ENCODE measurements at places on chromosomes 7 and 10.

GRCh38 chr7:28708033-28708951 is 249.8 kb downstream of the TRIL start:
- peak; percentile 86 for DNase-seq

DNA sequence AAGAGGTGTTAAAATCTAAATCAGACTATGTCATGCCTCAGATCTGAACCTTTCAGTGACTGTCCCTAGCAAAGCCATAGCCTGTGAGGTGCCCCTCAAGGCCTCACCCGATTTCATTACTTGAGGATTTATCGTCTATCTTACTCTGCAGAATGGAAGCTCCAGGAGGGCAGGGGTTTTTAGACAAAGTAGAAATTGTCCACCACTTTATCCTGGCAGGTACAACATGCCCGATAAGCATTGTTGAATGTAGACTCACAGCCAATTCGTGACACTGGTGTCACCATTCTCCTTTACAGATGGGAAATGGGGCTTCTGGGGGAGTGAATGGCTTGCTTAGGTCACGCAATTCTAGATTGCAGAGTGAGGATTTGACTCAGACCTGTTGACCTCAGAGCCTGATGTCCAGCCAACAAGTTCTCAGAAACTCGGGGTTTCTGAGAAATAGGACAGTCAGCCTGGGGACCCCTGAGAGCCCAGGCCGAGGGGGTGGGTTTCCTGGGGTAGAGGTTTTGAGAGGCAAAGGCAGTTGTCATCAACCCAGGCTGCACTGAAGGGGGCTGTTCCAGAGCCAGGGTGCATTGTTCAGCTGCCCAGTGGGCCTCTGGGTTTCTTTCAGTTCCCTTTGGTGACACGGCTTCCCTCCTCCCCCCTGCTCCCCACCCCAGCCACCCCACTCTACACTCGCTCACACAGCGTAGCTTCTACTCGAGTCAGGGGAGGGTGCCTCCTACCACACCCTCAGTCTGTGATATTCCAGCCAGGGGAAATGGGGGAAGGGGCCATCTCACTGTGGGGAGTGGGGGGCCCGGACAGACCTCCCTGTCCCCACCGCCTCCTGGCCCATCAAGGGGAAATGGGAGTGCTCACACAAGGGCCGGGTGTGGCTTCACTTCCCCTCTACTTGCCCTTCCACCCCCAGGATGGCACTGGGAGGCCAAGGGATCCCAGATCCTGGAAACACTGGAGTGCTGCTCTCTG is 3.1 kb upstream of the IRF5 start:
- DNase-seq, result no peak

- peak; percentile 37 for DNase-seq
Observed at GRCh38 chr7:143490717-143491306, 13.1 kb downstream of the TAS2R41 start.

- no peak for DNase-seq
Observed at GRCh38 chr10:22837351-22837750, 90.5 kb upstream of the ARMC3 start.

DNA sequence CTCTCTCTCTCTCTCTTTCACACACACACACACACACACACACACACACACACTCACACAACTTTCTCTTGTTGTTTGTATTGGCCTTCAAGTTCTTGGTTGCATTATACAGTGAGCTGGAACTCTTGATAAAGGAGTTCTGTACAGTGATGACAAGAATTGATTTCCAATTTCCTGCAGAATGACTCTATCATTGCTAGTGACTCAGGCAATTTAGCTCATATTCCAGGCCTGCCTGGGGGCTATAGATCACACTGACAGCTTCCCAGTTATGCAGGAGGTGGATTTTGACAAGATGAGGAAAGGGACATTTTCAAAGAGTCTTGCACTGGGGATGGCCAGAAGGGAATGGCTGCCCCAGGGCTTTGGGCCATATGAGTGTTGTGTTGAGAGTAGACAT is 508.8 kb downstream of the TYW1 start:
- no peak for DNase-seq

- no peak for DNase-seq
Observed at GRCh38 chr10:120360571-120360970, 96.5 kb upstream of the PLPP4 start.

DNA sequence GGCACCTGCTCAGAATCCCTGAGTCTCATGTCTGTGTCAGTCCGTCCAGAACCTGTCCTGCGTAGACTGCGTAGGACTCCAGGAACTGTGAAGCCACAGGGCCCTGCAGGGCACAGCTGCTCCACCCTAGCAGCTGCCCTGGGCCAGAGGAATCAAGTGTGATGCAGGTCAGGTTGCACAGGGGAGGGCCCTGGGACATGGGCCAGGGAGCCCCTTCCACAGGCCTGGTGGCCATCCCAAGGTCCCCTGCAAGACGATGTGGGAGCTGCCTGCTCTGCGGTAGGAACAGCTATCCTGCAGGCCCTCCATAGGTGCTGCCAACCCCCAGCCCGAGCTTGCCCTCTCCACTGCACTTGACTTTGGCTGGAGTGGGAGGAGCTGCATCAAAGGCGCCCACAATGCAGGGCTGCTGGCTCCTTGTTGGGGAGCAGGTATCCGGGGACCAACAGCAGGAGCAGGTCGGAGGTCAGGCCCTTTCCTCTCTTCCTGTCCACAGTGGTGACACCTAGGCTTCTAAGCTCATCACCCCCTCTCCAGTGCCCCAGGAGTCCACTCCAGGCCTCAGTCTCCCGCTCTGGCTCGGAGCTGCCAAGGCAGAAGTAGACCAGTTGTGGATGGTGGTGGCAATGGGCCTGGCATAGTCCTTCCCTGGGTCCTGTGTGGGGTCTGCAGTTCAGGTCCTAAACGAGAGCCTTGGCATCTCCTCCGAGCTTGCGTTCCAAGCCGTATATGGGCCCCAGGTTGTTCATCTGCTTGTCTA is 149.1 kb downstream of the MAPK8 start:
- no peak for DNase-seq

GRCh38 chr7:108515630-108516029 is 10.3 kb downstream of the PNPLA8 start:
- DNase-seq, result no peak

DNA sequence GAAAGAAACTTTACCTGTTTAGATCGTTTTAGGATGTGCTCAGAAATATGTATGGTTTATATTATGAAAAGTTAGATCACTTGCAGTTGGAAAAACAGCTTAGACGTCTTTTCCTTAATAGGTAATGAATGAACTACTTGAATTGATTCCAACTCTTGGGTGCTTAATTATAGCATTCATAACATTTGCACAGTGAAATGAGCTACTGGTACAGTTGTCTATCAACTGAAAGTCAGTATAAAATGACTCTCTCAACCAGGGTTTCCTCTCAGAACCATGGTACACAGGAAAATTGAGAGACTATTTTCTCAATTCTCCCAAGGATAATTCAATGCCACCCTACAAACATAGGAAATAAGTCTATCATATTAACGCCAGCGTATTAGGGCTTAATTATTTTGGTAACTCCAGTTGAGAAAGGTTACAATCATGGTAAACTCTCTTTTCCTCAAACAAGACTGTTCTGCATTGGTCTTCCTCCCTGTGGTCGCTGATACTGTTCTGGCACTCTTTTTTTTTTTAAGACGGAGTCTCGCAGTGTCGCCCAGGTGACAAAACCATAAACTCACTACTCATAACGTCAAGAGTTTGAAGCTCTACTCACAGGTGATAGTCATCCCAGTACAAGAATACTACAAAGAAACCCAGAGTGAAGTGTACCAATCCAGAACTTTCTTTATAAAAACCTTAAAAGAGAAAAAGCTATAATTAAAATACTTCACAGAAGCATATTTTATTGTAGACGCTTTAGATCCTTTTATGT is 2.0 kb downstream of the ANLN start:
- DNase-seq, result no peak

DNA sequence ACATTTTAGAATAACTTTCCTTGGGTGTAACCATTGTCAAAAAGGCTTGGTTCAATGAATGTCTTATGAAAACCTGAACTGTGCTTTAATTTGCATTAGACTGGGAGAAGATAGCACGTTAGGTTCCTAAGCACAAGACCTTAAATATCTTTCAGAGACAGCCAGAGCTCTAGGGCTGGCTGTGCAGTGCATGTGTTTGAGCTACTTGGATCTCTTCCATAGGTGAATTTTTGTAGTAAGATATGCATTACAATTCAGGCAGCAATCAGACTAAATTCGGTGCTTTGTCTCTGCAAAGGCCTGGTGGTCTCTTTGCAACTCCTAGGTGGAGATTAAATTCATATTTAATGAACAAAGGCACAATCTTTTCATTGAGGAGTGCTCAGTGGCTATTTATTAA is 192.0 kb downstream of the ZNF438 start:
- DNase-seq, result no peak

DNA sequence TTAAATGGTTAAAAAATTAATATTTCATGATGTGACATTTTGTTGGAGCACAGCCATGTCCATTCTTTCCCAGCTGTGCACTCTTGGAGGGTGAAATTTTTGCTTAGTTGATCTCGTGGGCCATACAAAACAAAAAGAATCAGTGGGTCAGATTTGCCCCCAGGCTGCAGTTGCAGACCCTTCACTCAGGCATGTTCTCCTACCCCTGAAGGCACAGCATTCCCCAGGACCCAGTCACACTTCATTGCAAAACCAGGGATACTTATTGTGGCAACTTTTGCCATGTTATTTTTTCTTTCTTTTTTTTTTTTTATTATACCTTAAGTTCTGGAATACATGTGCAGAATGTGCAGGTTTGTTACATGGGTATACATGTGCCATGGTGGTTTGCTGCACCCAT is 6.0 kb downstream of the TAS2R40 start:
- peak; percentile 47 for DNase-seq
